ENCODE measurements at places on chromosomes 1 and 21. TPM values are rescaled to one million over a fixed set of nuclear protein-coding genes. Genes with fewer than 3 reads are reported as not detected.

VHLL gene
- total RNA-seq = not detected

CAMK1G gene
- 72.6 TPM for total RNA-seq

CHAF1B gene
- 3.4 TPM for total RNA-seq

AHCYL1 gene
- total RNA-seq = 396 TPM

NASP gene
- 98.2 TPM for total RNA-seq

TAS1R1 gene
- 0.37 TPM for total RNA-seq

SH2D2A gene
- not detected for total RNA-seq

FCRL4 gene
- not detected for total RNA-seq

STRIP1 gene
- 54.9 TPM for total RNA-seq

MYBPH gene
- total RNA-seq = not detected

RNF186 gene
- not detected for total RNA-seq

ARHGEF16 gene
- 1.9 TPM for total RNA-seq

FAM110D gene
- total RNA-seq = 0.91 TPM

GBP4 gene
- total RNA-seq = 6.1 TPM

SSR2 gene
- total RNA-seq = 61.9 TPM

PLD5 gene
- 17.8 TPM for total RNA-seq

ANKRD34A gene
- total RNA-seq = 30.0 TPM
